Stimulated activated CD4-positive, alpha-beta T cell treated with anti-CD3 and anti-CD28 coated beads, Interleukin-4, amount 100 ng/mL, for 24 hours (primary cell): ENCODE measurements at places on chromosomes 5 and 9.

GRCh38 chr5:179061025-179061424 is 852 bp downstream of the ZNF354C start:
- DNase-seq = no peak

DNA sequence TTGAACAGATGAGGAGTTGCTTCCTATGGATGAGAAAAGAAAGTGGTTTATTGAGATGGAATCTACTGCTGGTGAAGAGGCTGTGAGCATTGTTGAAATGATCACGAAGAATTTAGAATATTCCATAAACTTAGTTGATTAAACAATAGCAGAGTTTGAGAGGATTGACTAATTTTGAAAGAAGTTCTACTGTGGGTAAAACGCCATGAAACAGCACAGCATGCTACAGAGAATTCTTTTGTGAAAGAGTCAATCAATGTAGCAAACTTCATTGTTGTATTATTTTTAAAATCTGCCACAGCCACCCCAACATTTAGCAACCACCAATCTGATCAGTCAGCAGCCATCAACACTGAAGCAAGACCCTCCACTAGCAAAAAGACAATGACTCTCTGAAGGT is 309.1 kb downstream of the SPOCK1 start:
- DNase-seq = no peak

GRCh38 chr5:124289641-124290311 is 456.7 kb downstream of the ZNF608 start:
- no peak for DNase-seq

GRCh38 chr5:153660919-153661318 is 170.4 kb downstream of the GRIA1 start:
- DNase-seq = no peak

DNA sequence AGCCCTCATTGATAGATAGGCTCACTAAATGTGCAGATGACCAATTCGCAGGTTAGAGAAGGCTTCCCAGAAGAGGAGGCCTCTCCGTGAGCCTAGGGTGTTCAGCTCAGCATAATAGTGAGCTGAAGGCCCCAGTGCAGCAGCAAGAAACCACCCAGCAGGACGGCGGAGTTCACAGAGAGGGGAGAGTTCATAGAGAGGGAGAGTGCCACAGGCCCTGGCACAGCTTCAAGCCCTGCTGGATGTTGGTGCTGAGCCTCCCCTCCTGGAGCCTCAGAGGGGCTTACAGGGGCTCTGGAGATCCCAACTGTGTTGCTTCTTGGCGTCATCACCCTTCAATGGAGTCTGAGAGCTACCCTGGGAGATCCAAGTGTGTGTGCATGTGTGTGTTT is 2.1 kb downstream of the SLC22A5 start:
- no peak for DNase-seq
